ENCODE measurements at places on chromosomes 2 and 18.
A peak's percentile ranks its signal among the peaks of the same experiment; 100 is the strongest.

DNA sequence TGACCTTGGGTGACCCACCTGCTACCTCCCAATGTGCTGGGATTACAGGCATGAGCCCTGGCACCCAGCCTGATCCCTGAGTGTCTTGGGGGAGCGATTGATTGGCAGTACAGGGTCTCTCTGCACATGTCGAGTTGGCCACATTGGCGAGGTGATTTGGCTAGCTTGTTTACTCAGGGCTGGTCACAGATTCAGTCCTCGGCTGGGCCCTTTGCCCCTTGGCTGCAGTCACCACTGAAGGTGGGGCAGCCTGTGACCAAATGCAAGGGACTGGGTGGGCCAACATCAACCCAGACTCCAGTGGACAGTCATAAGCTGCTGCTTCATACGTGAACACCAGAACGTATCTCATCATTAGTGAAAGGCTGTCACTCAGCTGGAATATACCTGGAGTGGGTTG lies 114.9 kb downstream of the ZNF532 start:
- DNase-seq = no peak

- no peak for DNase-seq
These were observed 60.7 kb upstream of the GATA6 start for GRCh38 chr18:22108674-22109073.

GRCh38 chr2:11467129-11467649 lies 1.2 kb upstream of the E2F6 start:
- DNase-seq = no peak

DNA sequence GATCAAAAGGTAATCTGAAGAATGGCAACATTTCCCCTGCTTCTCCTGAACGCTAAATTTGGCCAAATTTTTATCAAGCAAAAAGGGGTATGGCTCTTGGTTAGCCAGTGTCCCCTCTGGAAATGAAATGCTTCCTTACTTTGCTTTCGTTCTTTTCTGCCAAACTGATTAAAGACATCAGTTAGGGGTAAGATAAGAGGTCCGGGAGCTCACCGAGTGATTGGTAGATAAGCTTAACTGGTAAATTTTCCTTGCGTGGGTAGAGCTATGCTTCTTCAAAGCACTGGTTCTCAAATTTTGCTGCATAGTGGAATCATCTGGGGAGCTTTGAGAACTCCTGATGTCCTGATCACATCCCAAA lies 62.7 kb upstream of the MAPRE2 start:
- DNase-seq = no peak

- DNase-seq = no peak
These were observed 401.8 kb downstream of the GALR1 start for GRCh38 chr18:77651441-77651840.

GRCh38 chr2:127155028-127155581 lies 48.2 kb upstream of the BIN1 start:
- no peak for DNase-seq

DNA sequence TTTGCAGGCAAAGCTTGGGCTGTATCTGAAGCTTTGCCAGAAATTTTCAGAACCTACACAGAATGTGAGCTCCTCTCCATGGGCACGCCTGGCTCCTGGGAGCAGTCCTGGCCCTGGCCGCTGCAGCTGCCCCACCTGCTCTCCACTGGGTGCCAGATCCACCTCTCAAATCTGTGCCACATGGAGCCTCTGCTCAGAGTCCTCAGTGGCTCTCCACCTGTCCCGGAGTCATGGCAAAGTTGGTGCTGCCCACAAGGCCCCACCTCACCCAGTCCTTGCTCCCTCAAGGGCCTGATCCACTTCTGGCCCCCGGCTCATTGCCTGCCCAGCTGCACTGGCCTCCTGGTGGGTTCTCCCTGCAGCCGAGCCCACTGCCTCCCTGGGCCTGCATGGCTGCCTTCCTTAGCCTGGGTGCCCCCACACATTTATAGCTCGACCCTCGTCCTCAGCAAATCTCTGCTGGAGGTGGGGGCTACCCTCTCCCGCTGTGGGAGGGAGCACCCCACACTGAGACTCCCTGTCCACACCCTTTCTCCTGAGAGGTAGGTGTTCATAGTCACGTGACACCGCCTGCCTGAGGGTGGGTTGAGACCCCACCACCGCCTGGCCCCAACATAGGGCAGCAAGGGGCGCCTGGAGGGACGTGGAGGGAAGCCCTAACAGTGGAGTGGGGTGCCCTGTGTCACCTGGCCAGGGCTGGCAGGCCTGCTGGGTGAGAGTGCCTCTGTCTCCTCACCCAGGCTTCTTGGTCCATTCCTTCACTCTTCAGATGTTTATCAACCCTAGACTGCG lies 224.1 kb downstream of the SH3RF3 start:
- no peak for DNase-seq

DNA sequence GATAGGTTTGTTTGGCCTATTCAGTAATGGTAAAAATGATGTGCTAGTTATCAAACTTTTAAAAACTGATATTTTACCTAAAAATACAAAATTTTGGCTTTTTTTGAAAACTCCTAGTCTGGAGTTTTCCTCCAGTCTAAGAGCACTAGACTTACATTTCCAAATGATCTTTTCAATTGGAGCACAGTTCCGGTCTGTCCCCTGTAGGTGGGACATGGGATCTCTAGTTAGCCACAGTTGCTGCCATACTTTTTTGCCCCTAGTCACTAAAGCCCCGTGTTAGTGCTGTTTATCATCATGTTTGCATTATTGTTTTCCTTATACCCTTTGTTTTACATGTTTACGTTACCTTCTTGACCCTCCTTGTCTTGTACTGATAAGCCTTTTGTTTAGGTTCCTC lies 52.4 kb downstream of the RELCH start:
- no peak for DNase-seq

GRCh38 chr2:139177041-139177440 lies 396.9 kb upstream of the NXPH2 start:
- no peak for DNase-seq

- DNase-seq = no peak
These were observed 115.7 kb downstream of the HNMT start for GRCh38 chr2:138079976-138080375.

DNA sequence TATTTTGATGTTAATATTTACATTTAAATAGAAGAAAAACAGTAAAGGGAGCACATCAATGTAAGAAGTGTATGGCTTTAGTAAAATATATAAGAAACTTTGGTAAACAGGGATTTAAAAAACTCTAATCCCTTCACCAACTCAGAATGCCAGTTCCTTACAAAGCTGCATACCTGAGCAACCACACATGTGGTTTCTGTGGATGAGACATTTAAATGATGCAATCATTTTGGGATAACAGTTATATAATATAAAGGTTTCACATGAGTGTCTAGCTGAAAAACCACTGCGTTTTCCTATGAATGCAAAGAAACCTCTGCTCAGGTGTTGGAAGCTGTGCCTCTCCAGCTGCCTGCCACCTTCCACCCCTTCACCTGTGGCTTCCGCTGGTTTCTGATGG lies 209.1 kb upstream of the REV1 start:
- DNase-seq = no peak

- DNase-seq = peak; percentile 62
These were observed 70.5 kb upstream of the TTC39C start for GRCh38 chr18:23943903-23944624.

DNA sequence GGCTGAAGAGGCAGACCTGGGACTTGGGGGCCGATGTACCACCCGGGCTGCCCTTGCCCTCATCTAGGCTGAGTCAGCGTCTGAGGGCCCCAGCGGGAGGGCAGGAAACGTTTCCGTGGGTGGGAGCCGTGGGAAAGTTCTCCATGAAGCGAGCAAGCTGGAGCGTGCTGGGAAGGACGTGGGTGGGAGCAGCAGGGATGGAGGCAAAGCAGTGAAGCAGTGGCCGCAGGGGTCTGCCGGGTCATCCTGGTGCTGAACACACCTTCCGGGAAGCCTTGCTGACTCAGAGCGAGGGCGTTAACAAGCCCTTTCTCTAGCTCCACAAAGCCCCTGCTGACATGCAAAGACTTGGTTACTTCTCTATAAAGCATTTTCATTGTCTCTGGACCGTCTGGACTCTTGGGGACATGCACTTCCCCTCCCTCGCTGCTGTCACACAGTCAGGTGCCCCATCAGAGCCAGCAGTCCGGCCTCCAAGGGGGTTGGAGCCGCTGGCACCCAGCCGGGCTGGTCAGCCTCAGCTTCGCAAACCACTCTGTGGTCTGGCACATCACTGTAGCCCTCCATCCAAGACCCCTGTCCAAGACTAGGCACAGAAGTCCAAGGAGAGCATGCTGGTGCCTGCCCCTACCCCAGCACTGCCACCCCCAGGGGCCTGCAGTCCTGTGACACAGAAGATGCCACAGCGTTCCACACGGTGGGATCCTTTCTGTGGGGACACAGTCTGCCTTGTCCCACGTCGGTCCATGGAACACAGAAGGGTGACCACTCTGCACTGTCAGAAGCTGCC lies 115.1 kb upstream of the GPC1 start:
- peak; percentile 53 for DNase-seq

- no peak for DNase-seq
These were observed 30.9 kb downstream of the SLC4A3 start for GRCh38 chr2:219658196-219658846.

DNA sequence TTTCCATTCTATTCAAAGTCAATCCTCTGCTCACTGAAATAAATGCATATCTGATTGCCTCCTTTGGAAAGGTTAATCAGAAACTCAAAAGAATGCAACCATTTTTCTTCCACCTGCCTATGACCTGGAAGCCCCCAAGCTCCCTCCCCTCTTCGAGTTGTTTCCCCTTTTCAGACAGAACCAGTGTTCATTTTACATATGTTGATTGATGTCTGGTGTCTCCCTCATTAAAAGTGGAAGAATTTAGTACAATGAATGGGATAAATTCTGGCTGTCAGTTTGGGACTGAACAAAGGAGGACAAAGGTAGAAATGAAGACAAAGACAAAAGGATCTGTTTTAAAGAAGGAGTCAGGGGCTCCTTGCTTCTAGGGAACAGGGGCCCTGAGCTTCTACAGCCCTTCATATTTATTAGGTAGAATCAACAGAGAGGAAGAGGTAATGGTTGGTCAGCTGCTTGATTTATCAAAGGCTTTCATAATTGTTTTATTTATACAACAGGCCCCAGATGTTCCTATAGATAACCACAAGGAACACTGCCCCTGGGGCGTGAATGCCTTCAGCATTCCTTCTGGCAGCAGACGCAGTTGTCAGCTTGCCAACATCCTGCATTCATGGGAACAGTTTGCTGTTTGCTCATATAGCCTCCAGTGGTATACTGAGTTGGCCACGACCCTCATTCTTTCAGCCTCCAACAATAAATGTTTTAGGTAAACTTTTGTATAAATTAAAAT lies 949.8 kb upstream of the LRATD1 start:
- no peak for DNase-seq

- DNase-seq = peak; percentile 79
These were observed 182.0 kb upstream of the TRIB2 start for GRCh38 chr2:12534646-12535263.

- peak; percentile 81 for DNase-seq
These were observed 103.8 kb downstream of the ASAP2 start for GRCh38 chr2:9310377-9310776.

DNA sequence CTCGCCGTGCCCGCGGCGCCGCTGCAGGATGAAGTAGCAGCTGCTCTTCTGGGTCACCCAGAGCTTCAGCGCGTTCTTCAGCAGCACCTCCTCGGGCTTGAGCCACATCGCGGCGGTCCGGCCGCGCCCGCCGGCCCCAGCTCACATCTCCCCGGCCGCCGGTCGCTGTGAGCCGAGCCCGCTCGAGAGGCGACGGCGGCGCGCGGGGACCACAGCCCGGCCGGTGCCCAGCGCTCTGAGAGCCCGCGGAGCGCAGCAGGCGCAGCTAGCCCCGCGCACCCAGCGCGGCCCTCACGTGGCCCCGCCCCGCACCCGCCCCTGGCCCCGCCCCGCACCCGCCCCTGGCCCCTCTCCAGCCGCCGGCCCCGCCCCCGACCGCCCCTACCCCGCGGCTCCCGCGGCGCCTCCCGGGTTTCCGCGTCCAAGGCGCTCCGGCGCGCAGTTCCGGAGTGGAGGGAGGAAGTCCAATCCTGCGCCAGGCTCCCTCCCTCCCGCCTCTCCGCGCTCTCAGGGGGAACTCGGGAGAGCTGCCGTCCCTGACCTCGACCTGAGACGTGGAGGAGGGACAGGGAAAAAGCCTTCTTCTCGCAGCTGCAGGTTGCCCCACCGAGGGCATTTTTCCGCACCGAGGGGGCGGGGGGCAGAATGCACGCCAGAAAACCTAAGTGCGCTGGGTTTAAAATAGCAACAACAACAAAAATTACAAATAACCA lies at the start of gene TBC1D8:
Gene TBC1D8, minus strand, starts transcription at position 237 of the 713 bp plus-strand sequence. Its CDS starts 129 bp downstream, at position 108.
- DNase-seq = peak; percentile 97

DNA sequence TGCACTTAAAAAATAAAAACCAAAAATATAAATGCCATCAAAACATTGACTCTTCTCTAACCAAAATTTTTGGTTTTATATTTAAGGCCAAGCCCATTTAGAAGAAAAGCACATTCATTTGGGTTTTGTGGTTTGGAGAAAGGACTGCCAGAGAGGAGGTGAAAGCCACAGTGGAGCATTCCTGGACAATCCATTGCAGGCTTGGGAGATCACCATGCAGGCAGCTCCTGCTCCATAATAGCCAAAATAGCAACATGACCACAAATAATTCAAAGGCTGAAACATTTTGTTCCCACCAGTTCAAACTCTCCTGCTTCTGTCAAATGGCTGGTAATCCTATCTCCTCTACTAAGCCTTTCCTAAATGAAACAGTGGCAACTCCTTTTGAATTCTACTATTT lies 73.5 kb downstream of the GALNT3 start:
- peak; percentile 58 for DNase-seq

- no peak for DNase-seq
These were observed 17.4 kb downstream of the AFTPH start for GRCh38 chr2:64541547-64541946.

DNA sequence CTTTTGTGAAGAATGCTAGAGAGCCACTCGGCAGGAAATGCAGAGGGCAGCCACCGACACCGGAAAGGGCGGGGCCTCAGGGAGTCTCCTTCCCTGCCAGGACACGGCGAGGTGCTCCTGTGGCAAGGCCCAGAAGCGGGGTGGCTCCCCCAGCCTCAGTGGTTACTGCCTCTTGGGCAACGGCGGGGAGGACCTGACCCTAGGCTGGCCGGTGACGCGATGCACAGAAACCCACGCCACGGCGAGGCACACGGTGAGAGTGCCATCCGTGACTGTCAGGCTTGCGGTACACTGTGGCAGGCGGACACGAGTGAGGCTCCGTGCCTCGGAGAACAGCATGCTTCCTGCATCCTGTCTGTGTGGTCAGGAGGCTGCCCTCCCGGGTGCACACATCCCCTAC lies 47.8 kb downstream of the ZAP70 start:
- DNase-seq = no peak

GRCh38 chr2:29579495-29580169 lies 341.8 kb downstream of the ALK start:
- DNase-seq = no peak

GRCh38 chr18:12597760-12598159 lies 60.1 kb downstream of the SPIRE1 start:
- peak; percentile 79 for DNase-seq

GRCh38 chr2:68767031-68767961 lies 32.7 kb downstream of the ARHGAP25 start:
- DNase-seq = no peak

GRCh38 chr2:213189001-213189899 lies 37.8 kb upstream of the IKZF2 start:
- peak; percentile 9 for DNase-seq

DNA sequence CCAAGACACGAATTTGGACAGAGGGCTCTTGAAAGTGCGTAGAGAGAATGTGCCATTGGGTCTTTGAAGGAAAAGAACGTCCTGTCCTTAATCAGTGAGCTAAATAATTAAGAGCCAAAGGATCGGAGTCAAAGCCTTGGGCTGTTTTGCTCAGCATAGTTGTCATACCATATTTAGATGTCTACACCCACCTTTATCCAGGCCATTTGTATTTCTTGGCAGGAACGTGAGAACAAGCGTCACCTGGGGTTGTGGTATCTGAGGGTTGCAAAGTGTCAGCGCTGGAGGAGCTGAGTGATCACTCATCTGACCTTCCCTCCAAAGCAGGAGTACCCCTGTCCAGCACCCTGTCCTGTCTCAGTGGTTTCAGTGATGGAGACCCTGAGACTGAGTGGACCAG lies 4.5 kb downstream of the LPIN1 start:
- no peak for DNase-seq
